ENCODE measurements at places on chromosomes 1 and 21. TPM values are rescaled to one million over a fixed set of nuclear protein-coding genes. Genes with fewer than 3 reads are reported as not detected.

CENPS gene
- 10.4 TPM for total RNA-seq

OBSCN gene
- total RNA-seq: 40.2 TPM

PDC gene
- not detected for total RNA-seq

ITLN2 gene
- total RNA-seq: 3.0 TPM

RGSL1 gene
- not detected for total RNA-seq

FMO1 gene
- not detected for total RNA-seq

UTS2 gene
- not detected for total RNA-seq

SLAMF6 gene
- 1.2 TPM for total RNA-seq

LMX1A gene
- total RNA-seq: not detected

DYNLT5 gene
- 2.8 TPM for total RNA-seq

AMPD1 gene
- 0.41 TPM for total RNA-seq

PRR9 gene
- not detected for total RNA-seq

BEST4 gene
- total RNA-seq: 4.1 TPM

C4BPA gene
- total RNA-seq: not detected

PRKAB2 gene
- 20.8 TPM for total RNA-seq

IL22RA1 gene
- total RNA-seq: 0.14 TPM

C1orf53 gene
- not detected for total RNA-seq

EFNA1 gene
- 4.6 TPM for total RNA-seq

CD53 gene
- total RNA-seq: 60.9 TPM

NHLH2 gene
- not detected for total RNA-seq

OLIG1 gene
- not detected for total RNA-seq

MANEAL gene
- 1.8 TPM for total RNA-seq

CNN3 gene
- 257 TPM for total RNA-seq

All from thoracic aorta (tissue), 2 donors.